Activated B cell treated with CpG ODN at 0.5 μM for 24 hours (primary cell): ENCODE measurements at places on chromosomes 3 and 15. TPM values are rescaled to one million over a fixed set of nuclear protein-coding genes. Genes with fewer than 3 reads are reported as not detected.

- DNase-seq = peak; percentile 73
Observed at GRCh38 chr3:49554633-49555265, 472 bp downstream of the BSN start.

GRCh38 chr15:89367485-89368451, 33.1 kb upstream of the POLG start:
- no peak for DNase-seq

- DNase-seq = no peak
Observed at GRCh38 chr3:34890247-34890646, 749.1 kb upstream of the ARPP21 start.

GRCh38 chr3:28912120-28912885, 368.6 kb upstream of the RBMS3 start:
- no peak for DNase-seq

GRCh38 chr3:131142580-131142979, 115.9 kb downstream of the NEK11 start:
- no peak for DNase-seq

GRCh38 chr15:80324545-80325080, 72.6 kb upstream of the CTXND1 start:
- no peak for DNase-seq

- no peak for DNase-seq
Observed at GRCh38 chr3:72678867-72679266, 169.4 kb downstream of the SHQ1 start.

DNA sequence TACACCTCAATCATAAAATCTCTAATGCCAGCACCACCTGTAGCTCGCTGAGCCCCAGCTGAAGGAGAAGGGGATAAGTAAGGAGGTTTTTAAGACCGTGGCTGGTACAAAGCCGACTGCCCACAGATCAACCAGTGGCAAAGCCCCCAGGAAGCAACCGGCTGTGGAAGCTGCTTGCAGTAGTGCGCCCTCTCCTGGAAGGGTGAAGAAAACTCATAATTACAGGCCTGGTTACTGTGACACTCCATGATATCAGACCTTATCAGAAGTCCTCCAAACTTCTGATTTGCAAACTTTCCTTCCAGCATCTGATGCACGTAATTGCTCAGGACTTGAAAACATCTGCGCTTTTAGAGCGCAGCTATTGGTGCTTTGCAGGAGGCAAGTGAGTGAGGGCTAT, 63.1 kb upstream of the MCTP2 start:
- DNase-seq = no peak

UROC1 gene
- total RNA-seq = not detected in 2 replicates

- DNase-seq = no peak
Observed at GRCh38 chr15:91472316-91472756, 372.3 kb downstream of the SV2B start.

GRCh38 chr15:88897456-88898194, 2.3 kb upstream of the HAPLN3 start:
- no peak for DNase-seq

DNA sequence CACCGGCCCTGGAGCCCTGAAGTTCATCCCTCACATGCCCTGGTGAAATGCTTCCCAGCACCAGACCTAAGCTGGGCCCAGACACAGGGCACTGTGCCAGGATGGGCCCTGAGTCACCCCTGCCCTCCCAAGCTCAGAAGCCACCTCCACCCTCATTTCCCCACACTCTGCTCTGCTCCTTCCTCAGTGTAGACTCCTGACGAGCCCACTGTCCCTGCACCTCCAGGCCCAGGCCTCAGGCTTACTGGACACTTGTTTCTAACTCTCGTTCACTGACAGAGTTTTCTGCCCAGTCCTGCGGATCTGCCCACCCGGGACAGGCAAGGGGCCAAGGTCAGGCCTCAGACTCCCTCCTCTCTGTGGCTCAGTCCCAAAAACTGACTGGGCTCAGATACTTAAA, 112.6 kb upstream of the RNF7 start:
- DNase-seq = no peak

- DNase-seq = no peak
Observed at GRCh38 chr3:76039431-76039830, 254.1 kb upstream of the ZNF717 start.

DNA sequence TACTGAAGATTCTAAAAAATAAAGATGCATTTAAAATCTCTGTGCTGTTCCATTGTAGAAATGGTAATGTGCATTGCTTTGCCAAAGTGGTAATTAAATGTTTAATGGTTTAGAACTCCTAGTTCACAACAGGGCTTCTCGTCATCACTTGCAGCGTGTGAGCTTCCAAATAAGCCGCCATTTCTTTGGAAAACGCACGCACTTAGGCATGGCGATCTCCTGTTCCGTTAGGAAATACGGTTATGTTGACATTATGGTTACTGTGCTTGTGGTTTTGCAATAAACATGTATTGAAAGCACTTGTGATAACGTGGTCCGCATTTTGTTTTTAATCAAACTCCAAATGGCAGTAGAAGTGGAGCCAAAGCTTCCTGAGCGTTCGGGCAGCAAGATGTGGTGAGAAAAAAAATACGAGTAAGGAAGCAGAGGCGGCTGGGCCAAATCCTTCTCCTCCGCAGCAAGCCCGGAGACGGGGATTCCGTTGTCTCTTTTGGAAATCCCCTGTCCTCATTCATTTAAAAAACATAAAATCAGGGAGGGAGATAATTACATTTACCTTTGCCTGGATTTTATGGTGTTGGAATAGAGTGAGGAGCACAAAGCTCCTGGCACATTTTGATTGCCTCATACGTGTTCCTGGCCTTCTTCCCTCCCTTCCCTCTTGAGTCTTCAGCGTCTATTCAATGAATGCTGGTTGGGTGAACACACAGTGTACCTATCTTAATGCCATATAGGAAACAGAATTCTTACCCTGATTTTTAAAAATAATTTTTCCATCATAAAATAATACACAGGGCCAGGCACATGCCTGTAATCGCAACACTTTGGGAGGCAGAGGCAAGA, 97.5 kb downstream of the SLC49A4 start:
- DNase-seq = no peak

KCNAB1 gene
- not detected in 2 replicates for total RNA-seq

- no peak for DNase-seq
Observed at GRCh38 chr3:10116138-10116460, 624 bp downstream of the BRK1 start.

DNA sequence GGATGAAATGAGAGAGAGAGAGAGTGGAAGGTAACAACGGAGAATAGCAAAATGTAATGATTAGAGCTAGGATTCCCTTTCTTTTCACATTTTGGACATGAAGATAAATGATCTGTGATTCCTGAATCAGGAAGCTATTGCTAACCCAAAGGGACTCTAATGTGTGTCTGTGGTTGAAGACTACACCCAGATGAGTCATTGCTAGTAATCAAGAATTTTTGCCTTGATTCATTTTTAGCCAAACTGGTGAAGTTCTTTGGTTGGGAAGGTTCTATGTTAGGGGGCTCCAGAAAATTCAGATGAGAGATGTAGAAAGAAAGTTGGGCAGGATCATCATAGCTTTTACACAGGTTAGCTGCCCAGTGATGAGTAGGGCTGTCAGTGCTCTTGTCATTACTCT, 116.4 kb downstream of the DUT start:
- DNase-seq = no peak

SCG5 gene
- total RNA-seq = 0.27 TPM in 1 of 2 replicates, not detected in the other

KBTBD8 gene
- 45.4 and 53.3 TPM in 2 replicates for total RNA-seq

GRCh38 chr3:13584901-13585300, 36.0 kb downstream of the FBLN2 start:
- DNase-seq = no peak

DNA sequence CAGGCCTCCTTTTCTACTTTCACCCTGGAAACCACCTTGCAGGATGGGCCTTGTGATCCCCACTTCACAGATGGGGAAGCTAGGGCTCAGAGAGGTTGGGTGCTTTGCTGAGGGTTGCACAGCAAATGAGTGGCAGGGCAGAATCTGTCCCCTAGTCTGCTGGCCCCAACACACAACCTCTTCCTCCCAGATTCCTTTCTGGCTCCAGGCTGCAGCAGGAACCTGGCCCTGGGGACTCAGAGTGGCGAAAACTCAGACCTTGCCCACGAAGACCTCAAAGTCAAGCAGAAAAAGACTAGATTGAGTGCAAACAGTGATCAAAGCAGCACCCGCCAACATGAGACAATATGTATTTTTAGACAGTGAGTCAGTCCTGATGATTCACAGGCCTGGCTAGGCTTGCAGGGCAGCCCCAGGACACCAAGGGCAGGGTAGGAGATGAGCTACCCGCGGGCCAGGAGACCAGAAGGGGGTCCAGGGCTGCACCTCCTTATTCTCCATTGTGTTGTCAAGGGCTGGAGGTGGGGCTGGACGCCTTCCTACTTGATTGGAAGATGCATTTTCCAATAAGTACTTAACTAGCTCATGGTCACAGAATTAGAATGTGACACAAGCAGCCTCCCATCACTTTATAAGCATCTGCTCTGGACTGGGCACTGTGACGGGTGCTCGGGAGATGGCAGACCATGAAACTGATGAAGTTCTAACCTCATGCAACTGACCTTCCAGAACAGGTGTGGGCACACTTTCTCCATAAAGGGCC, 23.9 kb downstream of the GOLGA6L2 start:
- no peak for DNase-seq

ZNF660 gene
- 4.8 and 5.2 TPM in 2 replicates for total RNA-seq

DNA sequence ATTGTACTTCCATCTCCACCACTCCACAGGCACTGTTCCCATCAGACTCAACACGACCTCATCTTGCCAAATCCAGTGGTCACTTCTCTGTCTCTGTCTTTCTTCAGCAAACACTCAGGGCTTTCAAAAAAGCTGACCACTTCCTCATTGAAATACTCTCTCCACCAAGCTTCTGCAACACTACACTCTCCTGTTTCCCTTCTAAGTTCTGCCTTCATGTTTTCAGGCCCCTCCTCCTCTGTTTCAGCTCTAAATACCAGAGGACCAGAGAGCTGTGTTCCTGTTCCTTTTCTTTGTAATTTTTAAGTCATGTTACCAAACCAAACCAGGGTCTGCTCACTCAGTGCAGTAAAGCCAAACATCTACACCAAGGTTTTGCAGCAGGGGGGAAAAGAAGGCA, 33.8 kb upstream of the ACP3 start:
- no peak for DNase-seq

- DNase-seq = no peak
Observed at GRCh38 chr3:168645180-168645579, 549.5 kb upstream of the GOLIM4 start.

DNA sequence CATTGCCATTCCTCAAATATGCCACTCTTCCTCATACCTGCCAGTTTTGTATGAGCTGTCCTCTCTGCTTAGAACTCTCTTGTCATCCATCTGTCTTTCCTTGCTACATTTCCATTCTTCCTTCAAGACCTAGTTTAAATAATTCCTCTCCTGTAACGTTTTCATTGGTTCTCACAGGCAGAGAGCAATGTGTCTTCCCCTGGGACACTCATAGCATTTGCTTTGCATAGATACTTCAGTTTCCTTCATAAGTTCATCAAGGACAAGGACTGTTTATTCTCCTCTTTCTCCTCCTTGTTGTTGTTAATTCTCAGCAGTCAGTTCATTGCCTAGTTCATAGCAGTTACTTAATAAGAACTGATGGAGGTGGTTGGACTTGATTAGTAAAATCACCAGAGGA, 10.5 kb downstream of the NR2C2 start:
- no peak for DNase-seq

TRH gene
- not detected in 2 replicates for total RNA-seq

- DNase-seq = no peak
Observed at GRCh38 chr3:161263057-161263456, 41.9 kb downstream of the NMD3 start.

PLA2G4F gene
- not detected in 2 replicates for total RNA-seq

- DNase-seq = no peak
Observed at GRCh38 chr3:175155172-175155571, 296.0 kb downstream of the NAALADL2 start.

- DNase-seq = no peak
Observed at GRCh38 chr3:125001557-125002413, 54.0 kb downstream of the HEG1 start.

GRCh38 chr3:9468460-9468859, 71.0 kb downstream of the SETD5 start:
- no peak for DNase-seq

GRCh38 chr15:36256404-36256807, 323.0 kb upstream of the CDIN1 start:
- no peak for DNase-seq

DNA sequence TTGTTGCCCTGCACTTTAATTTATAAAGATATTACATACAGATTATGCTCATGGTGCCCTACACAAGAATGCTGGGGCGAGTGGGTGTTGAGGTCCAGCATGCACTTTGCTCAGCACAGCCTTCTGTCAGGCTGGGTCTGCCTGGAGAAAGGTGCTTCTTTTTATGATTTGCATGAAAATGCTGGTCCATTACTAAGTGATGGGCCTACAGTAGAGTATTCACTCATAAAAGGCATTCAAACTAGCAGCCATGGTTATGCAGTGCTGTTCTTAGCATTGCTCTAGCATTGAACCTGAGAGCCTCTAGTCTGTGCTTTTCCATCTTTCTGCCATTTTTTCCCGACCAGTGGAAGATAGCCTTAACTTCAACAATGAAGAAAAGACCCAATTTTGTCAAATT, 12.3 kb downstream of the LNP1 start:
- DNase-seq = no peak

SCAPER gene
- 28.9 and 38.8 TPM in 2 replicates for total RNA-seq

DNA sequence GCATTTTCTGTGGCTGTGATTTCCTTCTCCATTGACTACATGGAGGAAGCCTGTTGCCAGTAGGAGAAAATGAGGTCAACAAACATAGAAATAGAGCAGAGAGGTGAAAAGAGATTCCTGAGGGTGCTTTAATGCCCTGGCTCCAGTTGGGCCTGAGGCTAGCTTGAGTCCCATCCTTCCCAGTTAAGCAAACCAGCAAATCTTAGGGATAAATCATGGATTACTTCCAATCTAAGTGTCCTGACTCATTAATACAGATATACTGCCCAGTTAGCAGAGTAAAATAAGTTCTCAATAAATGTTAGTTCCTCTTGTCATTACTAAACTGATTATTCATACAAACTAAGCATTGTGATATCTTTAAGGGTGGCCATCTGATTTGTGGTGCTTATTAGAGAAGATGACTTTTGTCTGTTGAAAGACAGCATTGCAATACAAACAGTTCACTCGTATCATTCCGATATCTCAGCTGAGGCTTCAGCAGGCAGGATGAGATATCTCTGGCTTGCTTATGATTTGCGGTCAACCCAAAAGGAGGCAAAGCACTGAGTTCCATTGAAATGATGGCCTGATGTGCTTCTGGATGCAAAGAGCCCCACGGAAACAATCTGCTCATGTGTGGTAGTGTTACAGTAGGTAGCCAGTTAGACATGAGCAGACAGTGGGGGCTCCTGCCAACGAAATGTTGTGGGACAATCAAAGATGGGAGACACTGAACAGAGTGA, 6.6 kb upstream of the STARD5 start:
- DNase-seq = no peak

- DNase-seq = peak; percentile 18
Observed at GRCh38 chr3:106256249-106256957, 387.6 kb upstream of the CBLB start.

GADL1 gene
- not detected in 2 replicates for total RNA-seq

- DNase-seq = no peak
Observed at GRCh38 chr3:151918253-151919029, 45.0 kb downstream of the SUCNR1 start.
